ENCODE measurements at places on chromosomes 6 and 20.

DNA sequence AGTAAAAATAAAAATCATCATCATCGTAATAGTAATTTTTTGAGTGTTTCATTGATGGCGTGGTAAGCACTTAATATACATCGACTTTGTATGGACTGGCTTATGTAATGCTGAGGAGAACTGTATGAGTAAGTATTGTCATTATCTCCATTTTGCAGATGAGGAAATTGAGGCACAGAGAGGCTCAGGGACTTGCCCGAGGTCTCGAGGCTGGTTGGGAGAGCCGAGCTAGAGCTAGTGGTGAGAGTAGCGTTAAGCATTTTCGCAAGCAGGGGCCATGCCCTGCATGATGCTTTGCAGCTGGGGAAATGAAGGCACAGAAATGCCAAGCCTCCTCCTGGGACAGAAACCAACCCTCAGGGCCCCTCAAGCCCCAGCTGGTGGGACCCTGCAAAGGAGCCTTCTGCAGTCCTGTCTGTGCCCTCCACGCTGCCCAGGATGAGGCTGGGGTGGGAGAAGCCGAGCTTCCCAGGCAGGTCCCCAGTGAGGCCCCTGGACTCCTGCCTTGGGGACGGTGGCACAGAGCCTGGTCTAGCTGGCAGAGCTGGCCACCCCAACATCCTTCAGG lies 31.1 kb upstream of the STX16 start:
- no peak for DNase-seq

DNA sequence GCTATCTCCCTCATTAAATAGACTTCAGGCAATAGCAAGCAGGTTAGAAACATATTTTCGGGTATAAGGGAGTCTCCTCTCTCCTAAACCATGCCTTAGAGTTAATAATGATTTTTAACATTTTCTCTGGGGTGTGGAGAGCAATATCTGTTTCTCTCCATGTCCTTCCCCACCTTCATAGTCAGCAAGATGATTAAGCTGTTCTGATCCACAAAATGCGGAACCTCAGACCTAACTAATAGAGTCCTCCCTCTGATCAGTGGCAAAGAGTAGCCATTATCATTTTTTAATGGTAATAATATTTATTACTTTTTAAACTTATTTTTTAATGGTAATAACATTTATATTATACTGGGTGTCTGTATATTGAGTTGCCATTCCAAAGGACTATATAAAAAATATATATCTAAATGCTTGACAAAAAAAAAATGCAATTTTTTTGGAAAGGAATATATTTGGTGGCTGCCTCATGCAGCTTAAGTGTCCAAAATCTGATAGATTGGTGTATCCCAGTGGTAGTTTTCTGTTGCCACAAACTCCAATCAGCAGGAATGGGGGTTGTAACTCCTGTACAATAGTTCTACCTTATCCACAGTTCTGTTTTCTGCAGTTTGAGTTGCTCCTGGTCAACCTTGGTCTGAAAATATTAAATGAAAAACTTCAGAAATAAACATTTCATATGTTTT lies 14.0 kb upstream of the BTN3A2 start:
- DNase-seq: no peak

DNA sequence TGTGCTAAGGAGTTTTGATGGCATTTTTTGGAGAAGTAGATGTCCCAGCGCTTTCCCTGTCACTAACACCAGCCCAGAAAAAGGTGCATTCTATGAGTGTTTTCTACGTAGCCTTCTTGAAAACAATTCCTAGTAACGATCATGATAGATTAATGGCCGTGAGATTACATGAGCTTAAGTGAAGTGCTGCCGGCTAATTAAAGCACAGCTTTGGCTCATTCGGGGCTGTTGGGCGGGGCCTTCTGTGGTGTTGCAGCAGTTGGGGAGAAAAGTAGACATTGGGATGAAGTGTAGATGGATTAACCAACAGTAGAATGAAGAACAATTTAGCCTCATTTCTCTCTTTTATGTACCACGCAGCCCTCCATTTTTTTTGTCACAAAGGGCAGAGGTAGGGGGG lies 20.8 kb upstream of the TRAF3IP2 start:
- no peak for DNase-seq

- no peak for DNase-seq
Measured at GRCh38 chr6:37016995-37017394, 11.5 kb downstream of the FGD2 start.

GRCh38 chr20:16771213-16771612 lies 23.1 kb downstream of the OTOR start:
- no peak for DNase-seq

- no peak for DNase-seq
Measured at GRCh38 chr6:6482256-6482655, 106.3 kb upstream of the LY86 start.

- DNase-seq: no peak
Measured at GRCh38 chr6:116027801-116028200, 32.9 kb downstream of the FRK start.

DNA sequence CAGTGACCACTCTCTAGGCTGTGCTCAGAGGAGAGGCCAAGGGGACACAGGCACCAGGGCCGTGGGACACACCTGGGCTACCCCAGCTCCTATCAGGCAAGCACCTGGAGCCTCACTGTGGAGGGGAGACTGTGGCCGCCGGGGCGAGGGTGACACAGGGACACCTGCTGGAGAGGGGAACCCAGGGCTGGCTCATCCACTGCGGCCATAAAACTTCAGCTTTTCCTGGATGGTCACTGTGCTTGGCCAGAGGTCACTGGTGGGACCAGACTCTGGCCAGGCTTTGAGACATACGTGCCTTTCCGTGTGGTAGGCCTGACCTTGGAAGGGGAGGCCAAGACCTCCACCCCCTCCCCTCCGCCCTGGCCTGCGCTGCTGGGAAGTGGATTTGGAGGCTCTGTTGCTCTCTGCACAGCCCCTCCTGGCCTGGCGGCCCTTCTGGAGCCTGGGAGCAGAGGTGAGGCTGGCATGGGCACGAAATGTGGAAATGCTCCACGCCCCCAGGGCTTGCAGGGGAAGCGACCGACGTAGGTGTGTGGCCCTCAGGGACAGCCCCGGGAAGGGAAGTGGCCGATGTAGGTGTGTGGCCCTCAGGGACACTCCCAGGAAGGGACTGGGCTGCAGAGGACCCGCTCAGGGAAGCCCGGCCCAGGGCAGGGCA lies 42.9 kb upstream of the BHLHE23 start:
- DNase-seq: no peak

DNA sequence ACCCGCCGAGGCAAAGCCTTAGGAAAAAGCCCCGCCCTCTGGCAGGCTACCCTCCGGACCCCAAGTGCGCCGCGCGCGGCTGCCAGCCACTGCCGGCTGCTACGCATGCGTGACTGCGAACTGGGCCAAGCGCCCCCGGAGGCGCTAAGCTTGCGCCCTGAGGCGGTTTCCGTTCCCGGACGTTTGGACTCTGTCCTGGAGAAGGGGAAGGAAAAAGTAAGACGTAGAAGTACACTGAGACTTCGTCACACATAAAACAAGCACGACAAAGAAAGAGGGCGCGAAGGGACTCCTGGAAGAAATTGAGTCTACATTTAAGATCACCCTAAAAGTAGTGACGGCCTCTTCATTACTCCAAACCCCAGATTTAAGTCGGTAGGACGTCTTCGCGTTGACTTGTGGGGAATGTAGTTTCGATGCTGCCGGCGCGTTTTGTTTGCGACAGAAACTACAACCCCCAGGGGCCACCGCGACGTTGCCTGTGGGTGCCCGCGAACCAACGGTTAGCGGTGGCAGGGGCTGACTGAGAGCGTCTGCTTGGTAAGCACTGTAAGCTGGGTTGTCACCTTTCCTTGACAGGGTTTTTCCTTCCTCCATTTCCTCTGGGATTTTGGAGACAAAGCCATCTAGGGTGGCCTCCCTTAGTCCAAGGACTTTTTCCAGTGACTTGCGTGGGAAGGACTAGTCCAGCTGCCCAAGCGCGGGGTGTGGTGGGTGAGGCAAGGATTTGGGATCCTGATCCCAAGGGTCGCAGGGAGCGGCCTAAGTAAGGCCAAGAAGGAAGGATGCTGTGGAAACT lies at the start of gene CEP57L1:
Gene CEP57L1 (plus strand): TSS at position 472 of the 799 bp plus-strand sequence. CDS start 49,715 bp downstream, outside the sequence.
- peak; percentile 93 for DNase-seq

All from activated naive CD4-positive, alpha-beta T cell treated with anti-CD3 and anti-CD28 coated beads, Interleukin-2, amount 50 U/mL, for 16 hours (primary cell).